Activated CD4-positive, alpha-beta T cell treated with anti-CD3 and anti-CD28 coated beads for 36 hours (primary cell): ENCODE measurements at places on chromosomes 1 and 21.

DNA sequence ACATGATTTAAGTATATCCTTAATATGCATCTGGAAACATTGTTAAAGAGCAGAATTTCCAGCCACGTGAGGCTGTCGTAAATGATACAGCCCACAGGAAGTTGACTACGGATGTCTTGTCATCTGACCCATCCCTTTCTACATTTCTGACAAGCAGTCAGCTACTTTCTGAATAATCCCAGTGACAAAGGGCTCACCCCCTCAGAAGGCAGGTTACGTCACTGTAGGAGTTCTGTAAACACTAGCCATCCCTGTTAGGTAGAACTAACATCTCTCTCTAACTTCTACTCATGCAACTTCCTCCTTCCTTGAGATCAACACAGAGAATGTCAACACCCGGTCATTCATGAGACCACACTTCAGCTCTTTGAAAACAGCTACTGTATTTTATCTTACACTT, 259.2 kb downstream of the GREM2 start:
- no peak for DNase-seq

- no peak for DNase-seq
Measured at GRCh38 chr1:30008998-30009657, 714.3 kb downstream of the MATN1 start.

- no peak for DNase-seq
Measured at GRCh38 chr1:206013026-206013795, 10.0 kb upstream of the RAB7B start.

DNA sequence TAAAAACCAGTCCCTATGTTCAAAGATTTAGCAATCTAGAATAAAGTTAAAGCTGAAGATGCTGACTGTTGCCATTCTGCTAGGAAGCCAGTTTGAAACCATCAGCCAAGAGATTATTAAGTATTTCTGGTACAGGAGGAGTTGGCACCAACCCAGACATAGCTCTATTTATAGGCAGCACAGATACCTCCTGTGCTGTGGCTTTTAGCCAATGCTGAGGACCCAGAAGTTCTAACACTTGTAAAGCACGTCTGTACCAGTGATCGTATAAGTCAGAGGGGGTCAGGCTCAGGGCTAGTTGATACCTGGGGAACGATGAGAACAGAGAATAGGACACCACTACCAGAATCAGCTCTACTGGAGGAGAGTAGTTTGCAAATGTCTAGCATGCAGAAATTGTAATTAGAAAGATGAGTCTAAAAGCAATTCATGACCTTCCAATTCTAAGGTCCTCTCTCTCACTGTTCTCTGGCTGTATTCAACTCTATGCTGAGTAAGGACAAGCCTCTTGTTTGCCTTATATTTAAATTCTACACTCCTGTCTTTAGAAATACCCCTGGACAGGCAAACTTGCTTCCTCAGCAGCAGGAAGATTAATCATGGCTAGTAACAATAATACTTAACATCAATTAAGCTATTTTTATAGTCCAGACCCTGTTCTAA, 96.8 kb upstream of the PALMD start:
- DNase-seq = no peak

DNA sequence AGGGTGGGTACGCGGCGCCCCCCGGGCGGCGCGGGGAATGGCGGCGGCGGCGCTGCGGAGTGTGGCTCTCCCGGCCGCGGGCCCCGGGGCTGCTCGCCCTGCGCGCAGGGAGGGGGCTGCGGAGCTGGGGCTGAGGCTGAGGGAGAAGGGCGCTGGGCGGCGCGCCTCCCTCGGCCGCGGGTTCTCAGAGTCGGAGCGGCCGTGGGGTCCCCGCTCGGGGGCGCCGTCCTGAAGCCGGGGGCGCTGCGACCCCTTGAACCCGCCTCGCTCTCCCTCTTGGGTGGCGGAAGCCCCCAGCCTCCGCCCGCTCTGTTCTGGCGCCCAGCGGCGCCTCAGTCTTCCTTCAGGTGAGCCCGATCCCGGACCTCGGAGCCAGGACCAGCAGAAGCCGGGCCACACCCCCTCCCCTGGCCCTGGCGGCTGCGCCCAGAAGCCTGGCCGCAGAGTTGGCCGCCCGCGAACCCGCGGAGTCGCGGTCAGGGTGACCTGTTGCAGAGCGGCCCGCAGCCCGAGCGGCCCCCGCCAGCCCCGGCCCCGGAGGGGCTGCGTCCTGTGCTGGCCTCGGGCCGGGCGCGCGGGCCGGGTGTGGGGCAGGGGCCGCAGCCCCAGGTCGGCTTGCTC, 532 bp downstream of the RALGPS2 start:
- DNase-seq = peak; percentile 41

DNA sequence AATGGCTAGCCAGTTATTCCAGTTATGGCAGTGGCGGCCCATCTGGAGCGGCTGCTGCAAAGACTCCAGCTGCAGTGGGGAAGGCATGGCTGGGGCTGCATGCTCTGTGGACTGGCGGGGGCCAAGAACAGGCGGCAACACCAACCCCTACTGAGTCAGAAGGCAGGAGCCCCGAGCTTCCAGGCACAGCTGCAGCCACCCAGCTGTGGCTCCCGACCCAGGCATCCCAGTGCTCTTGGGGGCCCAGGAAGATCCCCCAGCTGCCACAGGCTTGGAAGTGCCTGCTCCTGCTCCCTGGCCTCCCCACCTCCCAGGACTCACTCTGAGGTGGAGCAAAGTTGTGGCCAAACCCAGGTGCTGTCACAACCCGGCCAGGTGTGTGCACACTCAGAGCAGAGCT, 317.0 kb upstream of the RRP15 start:
- no peak for DNase-seq

DNA sequence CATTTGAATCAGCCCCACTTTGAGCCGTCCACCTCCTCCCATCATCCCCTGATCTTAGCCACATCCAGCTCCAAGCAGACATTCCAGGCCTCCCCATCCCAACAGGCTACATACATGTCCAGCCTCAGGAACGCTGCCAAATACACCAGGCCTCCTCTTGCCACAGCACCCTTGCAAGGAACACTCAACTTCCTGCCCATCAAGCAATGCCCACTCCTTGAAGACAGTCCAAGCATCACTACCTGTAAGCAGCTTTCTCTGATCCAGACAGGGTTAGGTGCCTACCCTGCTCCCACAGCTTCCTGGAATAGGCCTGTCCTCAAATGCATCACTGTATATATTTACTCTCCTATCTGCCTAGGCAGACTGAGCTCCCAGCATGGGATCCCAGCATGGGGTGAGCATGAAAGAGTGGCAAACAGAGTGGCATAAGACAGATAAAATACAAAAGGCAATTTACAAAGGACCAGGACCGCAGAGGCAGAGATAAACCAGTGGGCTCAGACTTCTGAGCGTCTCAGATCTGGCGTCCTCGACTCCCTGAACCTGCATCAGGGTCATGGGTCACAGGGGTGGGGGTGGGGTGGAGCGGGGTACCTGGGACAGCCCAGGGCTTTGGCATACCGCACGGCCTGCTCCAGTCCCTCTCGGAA, 816 bp downstream of the HYI start:
- DNase-seq = no peak

DNA sequence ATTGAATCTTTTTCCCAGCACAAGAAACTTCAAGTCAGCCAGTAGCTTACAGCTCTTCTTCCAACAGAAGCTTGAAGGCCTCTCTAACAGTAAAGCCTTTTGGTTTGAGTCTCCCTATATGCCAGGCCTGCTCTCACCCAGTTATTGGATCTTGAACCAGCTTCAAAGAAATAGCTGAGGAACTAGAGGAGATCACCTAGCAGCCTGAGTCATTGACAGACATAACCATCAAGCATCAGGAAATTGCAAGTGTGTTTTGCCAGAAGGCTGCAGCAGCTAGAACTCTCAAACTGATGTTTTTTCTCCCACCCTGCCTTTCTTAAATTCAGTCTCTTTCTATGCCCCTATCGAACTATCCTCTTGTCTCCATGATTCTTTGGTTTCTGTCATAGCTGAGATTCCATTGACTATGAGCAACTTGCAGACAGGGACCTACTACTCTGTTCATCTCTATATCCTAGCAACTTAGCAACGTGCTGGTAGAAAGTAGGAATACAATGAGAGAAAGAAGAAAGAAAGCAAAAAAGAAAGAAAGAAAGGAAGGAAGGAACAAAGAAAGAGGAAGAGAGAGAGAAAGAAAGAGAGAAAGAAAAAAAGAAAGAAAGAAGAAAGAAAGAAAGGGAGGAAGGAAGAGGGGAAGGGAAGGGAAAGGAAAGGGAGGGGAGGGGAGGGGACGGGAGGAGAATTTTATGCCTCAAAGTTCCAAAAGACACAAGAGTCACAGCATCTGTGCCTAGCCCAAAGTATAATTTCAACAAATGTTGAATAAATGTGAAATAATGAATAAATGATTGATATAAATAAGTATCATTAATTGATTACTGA, 60.0 kb upstream of the FGGY start:
- no peak for DNase-seq

DNA sequence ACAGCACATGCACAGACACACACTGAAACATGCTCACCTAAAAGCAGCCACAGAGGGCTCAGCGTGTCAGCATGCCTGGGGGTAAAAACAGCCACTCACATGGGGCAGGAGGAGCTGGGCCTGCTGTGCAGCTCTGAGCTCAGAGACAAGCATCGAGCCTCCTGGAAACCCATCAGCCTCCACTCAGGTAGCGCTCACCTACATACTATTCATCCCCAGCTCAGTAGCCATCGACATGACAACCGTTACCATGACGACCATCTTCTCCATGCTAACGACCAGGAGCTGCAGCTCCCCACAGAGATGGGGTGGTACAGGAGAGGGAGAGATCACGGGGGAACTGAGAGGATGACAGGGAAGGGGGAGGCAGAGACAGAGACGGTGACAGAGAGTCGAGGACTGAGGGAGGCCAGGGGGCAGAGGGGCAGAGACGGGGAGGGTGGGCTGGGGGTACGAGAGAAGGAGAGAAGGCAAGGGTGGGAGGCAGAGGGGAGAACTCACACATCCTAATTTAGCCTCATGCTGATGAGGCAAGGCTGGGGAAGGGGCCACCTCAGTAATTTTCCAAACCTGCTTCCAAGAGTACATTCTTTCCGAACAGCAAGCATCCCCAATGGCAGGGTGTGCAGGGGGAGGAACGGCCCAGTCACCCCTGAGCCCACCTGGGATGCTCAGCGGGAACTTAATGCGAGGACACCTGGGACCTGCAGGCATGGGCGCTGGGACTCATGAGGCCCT, 28.4 kb downstream of the SDC3 start:
- no peak for DNase-seq

DNA sequence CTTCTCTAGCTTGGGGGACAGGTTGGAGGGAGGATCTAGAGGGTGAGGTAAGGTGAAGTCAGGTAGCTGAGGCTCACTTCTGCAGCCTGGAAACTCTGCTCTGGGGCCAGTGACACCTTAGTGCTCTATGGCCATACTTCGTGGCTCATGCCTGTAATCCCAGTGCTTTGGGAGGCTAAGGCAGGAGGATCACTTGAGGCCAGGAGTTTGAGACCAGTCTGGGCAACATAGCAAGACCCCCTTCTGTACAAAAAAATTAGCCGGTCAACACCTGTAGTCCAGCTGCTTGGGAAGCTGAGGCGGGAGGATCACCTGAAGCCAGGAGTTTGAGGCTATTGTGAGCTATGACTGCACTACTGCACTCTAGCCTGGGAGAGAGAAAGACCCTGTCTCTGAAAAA, 5.8 kb downstream of the LMNA start:
- no peak for DNase-seq

GRCh38 chr1:173409613-173410012, 67.5 kb upstream of the PRDX6 start:
- DNase-seq = no peak

DNA sequence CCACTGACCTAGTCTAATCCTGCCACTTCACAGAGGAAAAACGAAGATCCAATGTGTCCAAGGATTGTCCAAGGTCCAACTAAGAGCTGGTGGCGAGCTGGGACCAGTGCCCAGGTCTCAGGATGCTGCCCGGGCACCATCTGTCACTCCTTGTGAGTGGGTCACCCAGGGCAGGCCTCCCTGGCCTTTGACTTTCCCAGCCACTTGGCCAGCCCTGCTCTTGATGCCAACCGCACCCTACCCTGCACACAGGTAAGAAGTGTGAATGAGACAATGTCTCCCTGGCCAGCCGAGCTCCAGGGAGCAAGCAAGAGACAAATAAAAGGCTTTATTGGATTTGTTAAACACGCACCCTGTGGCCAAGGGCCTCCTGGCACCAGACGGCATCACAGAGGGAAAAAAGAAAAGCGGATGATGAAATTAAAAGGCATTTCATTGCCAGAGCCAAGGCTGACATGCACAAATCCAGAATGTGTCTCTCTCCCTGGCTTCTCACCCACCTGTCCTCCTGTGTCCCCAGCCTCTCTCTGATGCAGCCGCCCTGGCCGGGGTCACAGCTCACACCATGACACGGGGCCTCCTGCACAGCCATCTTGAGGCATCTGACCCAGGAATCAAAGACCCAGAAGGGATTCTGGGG, 72.8 kb downstream of the CAMK2N1 start:
- DNase-seq = no peak

DNA sequence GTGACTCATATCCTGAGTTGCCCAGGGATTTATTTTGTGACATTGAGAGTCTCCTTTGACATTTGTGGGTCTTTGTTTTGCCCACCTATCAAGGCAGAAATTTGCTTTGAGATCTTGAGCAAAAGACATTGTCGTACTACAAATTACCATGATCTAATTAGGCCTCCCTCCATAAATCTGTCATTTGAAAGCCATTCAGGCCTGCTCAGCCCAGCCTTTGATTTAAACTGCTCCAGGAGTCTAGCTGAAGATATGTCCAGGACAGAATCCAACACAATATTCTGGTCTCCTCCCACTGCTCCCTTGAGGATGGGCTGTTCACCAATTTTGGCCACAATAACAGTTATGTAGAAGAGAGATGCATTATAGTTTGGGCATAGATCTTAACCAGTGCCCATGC, 86.7 kb downstream of the PROX1 start:
- no peak for DNase-seq

DNA sequence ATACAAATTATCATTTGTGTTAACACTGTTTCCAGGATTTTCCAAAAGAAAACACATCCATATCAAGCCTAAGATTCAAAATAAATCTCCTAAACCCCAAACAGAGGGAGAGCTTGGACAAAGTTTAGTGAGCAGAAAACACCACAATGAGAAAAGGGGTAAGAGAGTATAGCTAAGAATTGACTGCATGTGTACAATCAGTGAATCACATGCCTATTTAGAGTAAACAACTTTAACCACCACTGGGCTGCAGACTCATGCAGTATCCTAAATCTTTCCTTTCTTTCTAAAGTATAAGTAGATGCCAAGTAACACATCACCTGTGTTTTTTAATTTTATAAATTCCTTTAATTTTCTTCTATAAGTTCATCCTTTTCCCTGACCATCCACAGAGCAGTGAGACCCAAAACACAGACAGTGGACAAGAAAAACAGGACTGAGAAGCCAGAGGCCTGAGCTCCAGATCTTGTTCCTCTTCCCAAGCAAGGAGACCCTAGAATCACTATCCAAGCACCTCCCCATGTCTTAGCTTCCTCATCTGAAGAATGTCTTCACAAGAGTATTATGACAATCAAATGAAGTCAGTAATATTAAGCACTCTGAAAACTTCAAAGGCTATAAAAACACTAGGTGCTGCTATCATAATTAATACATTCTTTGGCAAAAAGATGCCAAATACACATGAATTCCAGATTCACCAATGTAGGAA, 93.1 kb downstream of the VAV3 start:
- DNase-seq = no peak

DNA sequence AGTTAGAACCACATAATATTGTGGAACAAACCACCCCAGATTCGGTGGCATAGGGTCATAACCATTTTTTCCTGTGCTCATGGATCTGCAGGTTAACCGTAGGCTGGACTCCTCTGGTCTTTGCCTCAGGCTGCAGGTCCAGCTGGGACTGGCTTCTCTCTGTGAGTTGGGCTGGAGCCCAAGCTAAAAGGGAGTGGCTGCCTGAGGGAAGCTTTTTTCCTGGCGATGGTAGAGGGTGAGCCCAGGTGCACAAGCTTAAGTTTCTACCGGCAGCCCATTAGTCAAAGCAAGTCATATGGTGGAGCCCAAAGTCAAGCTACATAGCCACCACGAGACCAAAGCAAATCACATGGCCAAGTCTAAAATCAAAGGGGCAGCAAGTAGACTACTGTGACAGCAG, 13.8 kb downstream of the EPHX4 start:
- DNase-seq = no peak
